Esophagus mucosa (tissue), 1 donor: ENCODE measurements at places on chromosomes 7 and 10. TPM values are rescaled to one million over a fixed set of nuclear protein-coding genes. Genes with fewer than 3 reads are reported as not detected.
A peak's percentile ranks its signal among the peaks of the same experiment; 100 is the strongest.

The FKBP6 gene
- not detected for total RNA-seq

The OGDHL gene
- 0.52 TPM for total RNA-seq

The PAPOLB gene
- not detected for total RNA-seq

The MIOS gene
- total RNA-seq: 36.2 TPM

The TMEM140 gene
- total RNA-seq: 1.4 TPM

DNA sequence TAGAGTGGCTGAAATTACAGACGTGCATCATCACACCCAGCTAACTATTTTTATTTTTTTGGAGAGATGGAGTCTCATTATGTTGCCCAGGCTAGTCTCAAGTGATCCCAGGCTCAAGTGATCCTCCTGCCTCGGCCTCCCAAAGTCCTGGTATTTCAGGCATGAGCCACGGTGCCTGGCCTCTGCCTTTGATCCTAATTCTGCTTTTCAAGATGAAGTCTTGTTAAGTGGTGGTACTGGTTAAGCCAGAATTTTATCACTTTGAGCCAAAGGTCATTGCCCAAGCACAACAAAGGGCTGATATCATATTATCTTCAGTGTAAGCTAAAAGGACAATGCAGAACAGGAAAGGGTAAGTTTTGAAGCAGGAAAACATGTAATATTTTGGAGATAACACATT is 64.2 kb downstream of the MYOF start:
- ATAC-seq: no peak

DNA sequence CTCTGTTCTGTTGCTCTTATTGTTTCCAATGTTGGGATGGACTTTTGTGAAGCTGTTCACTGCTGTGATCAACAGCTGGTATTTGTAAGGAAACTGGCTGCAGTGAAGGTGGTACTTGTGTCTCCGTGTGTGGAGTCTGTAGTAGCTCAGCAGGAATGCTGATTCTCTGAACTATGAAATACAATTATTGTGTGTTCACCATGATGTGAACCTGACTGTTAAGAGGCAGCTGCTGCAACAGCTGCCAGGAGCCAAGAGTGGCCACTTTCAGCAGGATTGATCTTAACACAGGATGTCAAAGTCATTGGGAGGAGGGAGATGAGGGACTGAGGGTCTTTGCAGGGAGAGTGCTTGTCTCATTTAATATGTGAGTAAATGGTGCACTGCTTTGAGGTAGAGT is 13.9 kb downstream of the VSTM2A start:
- ATAC-seq: no peak

DNA sequence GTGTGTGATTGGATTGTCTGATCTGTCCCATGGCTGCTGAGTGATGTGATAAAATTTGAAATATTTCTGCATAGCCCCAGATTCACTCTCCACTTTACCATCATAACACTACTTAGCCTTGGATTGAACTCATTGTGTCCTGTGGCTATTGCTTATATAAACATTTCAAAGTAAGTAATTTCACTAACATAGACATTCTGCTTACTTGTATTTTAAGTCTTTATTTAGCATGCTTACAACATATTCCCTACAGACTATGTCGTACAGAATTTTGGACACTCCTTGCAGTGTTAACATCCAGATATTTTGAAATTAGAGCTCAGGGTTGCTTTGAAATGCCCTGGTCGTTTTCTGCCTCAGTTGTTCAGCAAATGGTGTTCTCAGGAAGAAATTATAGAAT is 117.6 kb downstream of the LRRC4 start:
- ATAC-seq: no peak

GRCh38 chr7:155874411-155874810 is 62.1 kb upstream of the SHH start:
- ATAC-seq: no peak

GRCh38 chr7:144908943-144909556 is 73.2 kb upstream of the TPK1 start:
- no peak for ATAC-seq

DNA sequence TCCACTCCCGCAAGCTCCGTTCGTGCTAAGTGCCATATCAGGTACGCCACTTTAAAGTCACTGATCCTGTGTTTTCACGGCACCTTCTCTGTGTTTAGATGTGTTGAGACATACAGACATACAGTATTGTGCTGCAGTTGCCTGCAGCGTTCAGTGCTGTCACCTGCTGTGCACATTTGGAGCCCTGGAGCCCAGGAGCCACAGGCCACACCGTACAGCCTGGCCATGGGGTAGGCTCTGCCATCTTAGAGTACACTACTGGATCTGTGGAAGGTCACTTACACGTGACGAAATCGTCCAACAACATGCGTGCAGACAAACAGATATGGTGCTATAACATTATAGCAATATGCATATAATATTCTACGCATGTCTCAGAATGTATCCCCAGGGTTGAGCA is 111.3 kb downstream of the ELFN1 start:
- no peak for ATAC-seq

DNA sequence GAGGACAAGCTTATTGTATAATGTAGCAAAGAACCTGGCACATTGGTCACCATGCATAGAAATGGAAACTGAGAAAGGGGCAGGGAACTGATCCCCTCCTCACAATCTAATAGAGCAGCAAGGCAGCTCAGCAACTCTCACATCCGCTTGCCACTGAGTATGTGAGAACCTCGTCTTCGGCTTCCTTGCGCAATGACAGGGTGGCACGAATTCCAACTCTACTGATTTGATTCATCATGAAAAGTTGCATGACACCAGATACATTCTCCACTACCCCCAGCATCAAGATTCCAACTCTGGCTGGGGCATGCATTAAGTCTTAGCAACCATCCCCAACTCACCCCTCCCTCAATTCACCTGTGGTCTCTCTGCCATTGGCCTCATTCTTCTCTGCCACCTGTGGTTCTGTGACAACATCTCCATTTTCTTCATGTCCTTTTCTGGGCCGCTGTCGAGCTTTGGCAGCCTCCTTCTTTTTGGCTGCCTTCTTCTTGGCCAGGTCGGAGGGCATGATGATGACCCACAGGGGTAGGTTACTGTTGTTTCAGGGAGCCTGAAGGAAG is 976 bp downstream of the ABCF2 start:
- no peak for ATAC-seq

DNA sequence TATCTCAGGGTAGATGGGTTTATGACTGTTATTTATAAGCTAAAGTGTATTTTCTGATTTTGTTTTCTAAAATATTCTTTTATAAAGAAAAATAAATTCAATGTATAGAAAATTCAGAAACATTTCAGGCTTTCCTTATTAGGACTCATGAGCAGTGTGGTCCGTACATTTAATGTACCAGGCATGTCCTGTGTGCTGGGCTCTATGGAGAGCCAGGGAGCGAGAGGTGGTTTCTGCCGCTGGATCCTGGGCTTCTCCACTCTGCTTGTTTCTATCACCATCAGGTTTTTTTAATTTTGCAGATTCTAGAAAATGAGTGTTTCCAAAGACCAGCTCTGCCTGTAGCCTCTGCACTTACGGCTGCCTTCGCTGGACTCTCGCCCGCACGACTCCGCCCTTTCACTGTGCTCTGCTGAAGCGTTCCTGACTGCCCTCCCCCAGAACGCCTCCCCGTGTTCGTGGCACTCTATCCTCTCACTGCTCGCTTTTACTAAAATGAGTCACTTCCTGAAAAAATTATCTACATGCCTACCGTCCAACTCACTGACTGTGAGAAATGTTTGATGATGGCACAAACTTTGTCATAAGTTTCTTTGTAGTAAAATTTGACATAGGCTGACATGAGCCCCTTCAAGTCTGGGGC is 188.5 kb downstream of the ZMYND11 start:
- ATAC-seq: peak; percentile 95

GRCh38 chr10:47340608-47341170 is 7.5 kb upstream of the RBP3 start:
- ATAC-seq: peak; percentile 90

GRCh38 chr10:91389636-91390512 is 20.3 kb upstream of the HECTD2 start:
- peak; percentile 84 for ATAC-seq

GRCh38 chr7:31957090-31957720 is 113.0 kb downstream of the PDE1C start:
- ATAC-seq: no peak

GRCh38 chr10:100103581-100103980 is 21.9 kb upstream of the CPN1 start:
- ATAC-seq: no peak

GRCh38 chr10:113515161-113515560 is 37.7 kb upstream of the HABP2 start:
- no peak for ATAC-seq

- no peak for ATAC-seq
Observed at GRCh38 chr7:120168066-120168465, 104.9 kb upstream of the KCND2 start.

DNA sequence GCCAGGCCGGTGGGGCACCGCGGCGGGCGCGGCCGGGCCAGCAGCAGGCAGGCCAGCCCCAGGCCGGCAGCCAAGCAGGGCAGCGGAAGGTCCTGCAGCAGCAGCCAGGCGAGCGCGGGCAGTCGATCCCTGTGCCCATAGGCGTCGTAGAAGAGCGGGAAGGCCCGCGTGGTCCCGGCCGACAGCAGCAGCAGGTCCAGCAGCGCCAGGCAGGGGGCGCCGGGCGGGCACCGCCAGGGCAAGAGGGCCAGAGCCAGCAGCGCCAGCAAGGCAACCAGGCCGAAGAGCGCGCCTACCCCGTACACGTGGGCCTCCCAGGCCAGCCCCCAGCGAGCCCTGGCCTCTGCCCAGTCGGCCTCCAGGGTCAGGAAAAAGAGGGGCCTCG is 8.4 kb upstream of the RBM28 start:
- ATAC-seq: peak; percentile 47

- no peak for ATAC-seq
Observed at GRCh38 chr7:145928937-145929336, 187.7 kb upstream of the CNTNAP2 start.

GRCh38 chr7:123972045-123972444 is 47.0 kb downstream of the SPAM1 start:
- ATAC-seq: no peak

- ATAC-seq: no peak
Observed at GRCh38 chr7:6475433-6476186, 27.9 kb upstream of the DAGLB start.

DNA sequence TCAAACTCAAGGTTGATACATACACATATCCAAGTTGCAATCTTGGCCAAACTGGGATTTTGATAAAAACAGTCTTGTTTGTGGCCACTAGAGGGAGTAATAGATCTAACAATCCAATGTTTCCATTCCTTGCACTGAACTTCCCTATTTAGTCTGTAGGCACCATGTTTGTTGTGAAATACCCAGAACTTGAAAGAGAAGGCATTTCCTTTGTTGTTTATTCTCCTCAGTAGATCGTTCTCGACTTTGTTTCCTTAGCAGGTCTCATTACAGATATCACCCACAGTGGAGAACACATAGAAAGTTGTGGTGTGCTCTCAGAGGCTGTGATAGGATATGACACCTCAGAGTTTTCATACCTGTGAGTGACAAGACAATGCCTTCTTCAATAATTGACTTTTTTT is 70.3 kb upstream of the MXI1 start:
- peak; percentile 90 for ATAC-seq

DNA sequence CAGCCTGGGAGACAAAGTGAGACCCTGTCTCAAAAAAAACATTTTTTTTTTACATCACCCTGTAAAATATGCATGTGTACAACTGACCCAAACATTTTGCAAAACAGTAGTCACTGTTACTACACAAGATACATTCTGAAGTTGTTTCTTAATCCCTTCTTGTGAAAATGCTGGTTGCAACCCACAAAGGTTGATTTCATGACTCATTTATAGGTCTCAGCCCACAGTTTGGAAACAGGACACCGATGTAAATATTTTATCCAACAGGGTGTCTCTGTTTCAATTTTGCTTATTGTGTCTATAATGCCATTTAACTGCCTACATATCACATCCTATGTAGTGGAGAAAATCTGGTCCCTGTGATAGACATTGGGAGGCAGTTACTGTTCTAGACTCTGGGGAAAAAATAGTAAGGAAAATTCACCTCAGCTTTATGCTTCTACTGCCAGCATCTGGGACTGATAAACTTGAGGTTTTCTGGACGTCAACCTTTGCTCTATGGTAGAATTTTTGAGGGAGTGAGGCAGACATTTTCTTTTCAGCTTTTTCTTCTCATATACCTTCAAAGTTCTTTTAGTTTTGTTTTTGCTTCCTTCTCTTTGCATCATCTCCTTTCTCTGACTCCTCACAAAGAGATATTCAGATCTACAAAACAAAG is 1.6 kb upstream of the RAB19 start:
- ATAC-seq: no peak

DNA sequence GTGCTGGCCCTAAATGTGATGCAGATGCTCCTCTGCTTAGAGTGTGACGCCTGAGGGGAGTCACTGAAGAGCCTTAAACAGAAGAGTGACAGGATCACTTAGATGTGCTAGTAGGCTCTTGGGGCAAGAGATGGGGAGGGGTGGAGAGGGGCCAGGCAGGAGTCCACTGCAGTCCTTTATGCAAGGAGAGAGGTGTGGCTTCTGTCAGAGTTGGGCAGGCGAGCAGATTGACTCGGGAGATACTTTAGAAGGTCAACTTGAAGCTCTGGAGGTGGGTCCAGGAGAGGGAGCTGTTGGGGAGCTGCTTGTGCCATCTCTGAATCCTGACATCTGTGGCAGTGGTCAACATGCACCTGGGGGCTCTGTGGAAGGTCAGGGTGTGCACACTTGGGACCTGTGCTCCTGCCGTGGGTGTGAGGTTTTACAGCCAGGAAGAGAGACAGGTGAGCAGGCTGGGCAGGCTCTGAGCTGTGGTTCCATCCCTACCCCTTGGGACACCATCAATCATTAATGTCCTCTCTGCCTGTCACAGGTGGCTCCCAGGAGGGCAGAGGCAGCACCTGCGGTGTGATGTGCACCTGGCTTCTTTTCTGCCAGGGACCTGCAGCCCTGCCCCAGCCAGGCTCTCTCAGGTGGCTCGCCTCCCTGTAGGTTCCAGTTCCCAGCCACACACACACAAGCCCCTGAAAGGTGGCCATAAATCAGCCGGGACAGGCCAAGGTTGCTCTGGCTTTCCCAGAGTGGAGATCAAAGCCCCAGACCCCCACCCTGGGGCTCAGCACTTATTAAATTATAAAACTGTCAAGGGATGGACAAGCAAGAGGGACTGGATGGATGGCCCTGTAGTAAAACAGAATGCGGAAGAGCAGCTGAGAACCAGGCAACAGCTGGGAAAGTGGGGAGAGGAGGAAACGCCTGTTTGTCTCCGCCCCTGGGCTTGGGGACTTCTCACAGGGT is 14.0 kb downstream of the NEURL1 start:
- ATAC-seq: peak; percentile 15

GRCh38 chr7:116906391-116906790 is 44.0 kb downstream of the CAPZA2 start:
- no peak for ATAC-seq
